ENCODE measurements at places on chromosomes 3 and 15. TPM values are rescaled to one million over a fixed set of nuclear protein-coding genes. Genes with fewer than 3 reads are reported as not detected.

- H3K36me3 ChIP-seq, result no peaks in the 10 kb centered on the region
- peak overlapping the region; percentile 99 for H3K27ac ChIP-seq
- peaks cover 40% of the 10 kb centered on the region for H3K4me1 ChIP-seq
- peak overlapping the region; percentile 98 for H3K4me3 ChIP-seq
These were observed 1.1 kb downstream of the CNBP start for GRCh38 chr3:129182390-129183185.

GRCh38 chr3:139016430-139017048, 4.2 kb downstream of the PRR23B start:
- peaks cover 6% of the 10 kb centered on the region for H3K36me3 ChIP-seq
- no peak overlapping the region for H3K27ac ChIP-seq

DNA sequence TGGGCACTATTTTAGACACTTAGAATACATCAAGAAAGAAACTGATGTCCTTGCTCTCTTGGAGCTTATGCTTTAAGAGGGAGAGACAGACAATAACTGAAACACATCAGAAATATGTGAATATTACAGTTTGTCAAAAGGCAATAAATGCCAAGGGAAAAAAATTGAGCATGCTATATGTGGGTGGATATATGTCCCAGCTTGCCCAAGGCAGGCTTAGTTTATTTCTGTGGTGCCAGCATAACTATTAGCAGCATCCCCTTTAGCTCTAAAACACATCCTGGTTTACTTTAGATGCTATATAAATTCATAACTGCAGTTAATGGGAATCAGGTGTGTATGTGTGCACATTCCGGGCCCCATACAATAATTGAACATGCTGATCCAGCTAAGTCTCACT, 191.2 kb upstream of the PDZRN3 start:
- H3K36me3 ChIP-seq, result peaks cover 6% of the 10 kb centered on the region
- no peaks in the 10 kb centered on the region for H3K4me1 ChIP-seq
- no peaks in the 10 kb centered on the region for H3K27me3 ChIP-seq
- DNase-seq, result no peak
- no peak overlapping the region for H3K4me3 ChIP-seq

GRCh38 chr3:130895690-130896488, 2.0 kb downstream of the ATP2C1 start:
- H3K4me1 ChIP-seq, result peaks cover 42% of the 10 kb centered on the region
- no peak overlapping the region for H3K27ac ChIP-seq
- H3K4me3 ChIP-seq, result peak overlapping the region; percentile 97
- no peaks in the 10 kb centered on the region for H3K27me3 ChIP-seq

- H3K27me3 ChIP-seq, result no peaks in the 10 kb centered on the region
- DNase-seq, result no peak
- peaks cover 5% of the 10 kb centered on the region for H3K4me1 ChIP-seq
- H3K4me3 ChIP-seq, result no peak overlapping the region
- H3K27ac ChIP-seq, result no peak overlapping the region
These were observed 103.5 kb downstream of the CBLB start for GRCh38 chr3:105765308-105765639.

GRCh38 chr3:159488602-159489001, 500.0 kb upstream of the IL12A start:
- H3K27ac ChIP-seq, result no peak overlapping the region
- H3K4me3 ChIP-seq, result no peak overlapping the region
- peaks cover 6% of the 10 kb centered on the region for H3K36me3 ChIP-seq
- H3K27me3 ChIP-seq, result no peaks in the 10 kb centered on the region
- DNase-seq, result no peak
- H3K4me1 ChIP-seq, result no peaks in the 10 kb centered on the region

GRCh38 chr15:43509660-43510199, 7.7 kb upstream of the MAP1A start:
- no peak for DNase-seq
- peak overlapping the region; percentile 99 for H3K27ac ChIP-seq
- peak overlapping the region; percentile 95 for H3K4me3 ChIP-seq
- H3K4me1 ChIP-seq, result peaks cover 45% of the 10 kb centered on the region

- no peak overlapping the region for H3K27ac ChIP-seq
- H3K4me1 ChIP-seq, result no peaks in the 10 kb centered on the region
- no peak overlapping the region for H3K4me3 ChIP-seq
- H3K27me3 ChIP-seq, result no peaks in the 10 kb centered on the region
- H3K36me3 ChIP-seq, result no peaks in the 10 kb centered on the region
These were observed 27.3 kb downstream of the WDR49 start for GRCh38 chr3:167626490-167626889.

- no peak for DNase-seq
- no peaks in the 10 kb centered on the region for H3K36me3 ChIP-seq
- H3K4me3 ChIP-seq, result no peak overlapping the region
- H3K4me1 ChIP-seq, result peaks cover 13% of the 10 kb centered on the region
- no peak overlapping the region for H3K27ac ChIP-seq
These were observed 247.3 kb upstream of the KCNH8 start for GRCh38 chr3:18900994-18901393.

GRCh38 chr15:30984542-30984941, 6.9 kb downstream of the MTMR10 start:
- peak overlapping the region; percentile 5 for H3K4me3 ChIP-seq
- DNase-seq, result no peak
- peaks cover 8% of the 10 kb centered on the region for H3K36me3 ChIP-seq
- H3K27me3 ChIP-seq, result no peaks in the 10 kb centered on the region

DNA sequence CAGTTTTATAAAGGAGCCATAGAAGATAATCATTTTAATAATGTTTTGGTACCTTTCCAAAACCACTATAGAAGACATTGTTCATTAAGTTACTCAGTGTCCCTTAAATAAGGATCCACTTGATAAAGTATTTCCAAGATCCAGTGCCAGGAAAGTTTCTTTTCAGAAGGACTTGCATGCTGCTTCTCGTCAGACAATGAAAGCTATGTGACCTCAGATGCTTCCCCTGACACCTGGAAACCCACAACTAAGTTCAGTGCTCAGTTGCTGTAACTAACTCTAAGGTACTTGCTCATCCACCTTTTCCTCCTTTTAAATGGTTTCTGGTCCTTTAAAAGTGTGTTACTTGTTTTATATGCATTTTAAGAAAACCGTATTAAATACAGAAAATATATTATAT, 7.3 kb downstream of the SSR3 start:
- no peak overlapping the region for H3K27ac ChIP-seq
- H3K27me3 ChIP-seq, result no peaks in the 10 kb centered on the region
- no peak for DNase-seq

DNA sequence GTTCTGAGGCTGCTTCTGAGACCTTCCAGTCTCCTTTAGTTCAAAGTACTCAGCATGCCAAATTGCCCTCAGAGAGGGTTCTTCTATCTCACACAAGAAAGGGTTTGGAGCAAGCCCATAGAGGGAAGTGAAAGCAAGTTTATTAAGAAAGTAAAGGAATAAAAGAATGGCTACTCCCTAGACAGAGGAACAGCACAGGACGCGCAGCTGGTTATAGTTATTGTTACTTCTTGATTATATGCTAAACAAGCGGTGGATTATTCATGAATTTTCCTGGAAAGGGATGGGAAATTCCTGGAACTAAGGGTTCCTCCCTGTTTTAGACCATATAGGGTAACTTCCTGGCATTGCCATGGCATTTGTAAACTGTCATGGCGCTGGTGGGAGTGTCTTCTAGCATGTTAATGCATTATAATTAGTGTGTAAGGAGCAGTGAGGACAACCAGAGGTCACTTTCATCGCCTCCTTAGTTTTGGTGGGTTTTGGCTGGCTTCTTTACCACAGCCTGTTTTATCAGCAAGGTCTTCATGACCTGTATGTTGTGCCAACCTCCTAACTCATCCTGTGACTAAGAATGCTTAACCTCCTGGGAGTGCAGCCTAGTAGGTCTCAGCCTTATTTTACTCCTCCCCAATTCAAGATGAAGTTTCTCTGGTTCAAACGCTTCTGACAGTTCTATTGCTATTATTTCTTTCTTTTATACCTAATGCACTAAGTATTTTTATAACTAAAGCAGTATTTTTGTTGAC, 26.3 kb downstream of the SCN11A start:
- no peak for DNase-seq
- peaks cover 8% of the 10 kb centered on the region for H3K4me1 ChIP-seq
- no peak overlapping the region for H3K27ac ChIP-seq
- H3K27me3 ChIP-seq, result peaks cover 34% of the 10 kb centered on the region
- no peaks in the 10 kb centered on the region for H3K36me3 ChIP-seq

- no peak for DNase-seq
- no peaks in the 10 kb centered on the region for H3K36me3 ChIP-seq
- no peak overlapping the region for H3K27ac ChIP-seq
- H3K27me3 ChIP-seq, result peaks cover 72% of the 10 kb centered on the region
- no peak overlapping the region for H3K4me3 ChIP-seq
- H3K4me1 ChIP-seq, result peaks cover 8% of the 10 kb centered on the region
These were observed 691 bp downstream of the RHCG start for GRCh38 chr15:89495638-89496145.

GRCh38 chr3:132606085-132606484, 9.0 kb downstream of the ACKR4 start:
- no peak for DNase-seq
- no peak overlapping the region for H3K4me3 ChIP-seq
- no peak overlapping the region for H3K27ac ChIP-seq
- H3K36me3 ChIP-seq, result peaks cover 39% of the 10 kb centered on the region
- H3K27me3 ChIP-seq, result no peaks in the 10 kb centered on the region
- H3K4me1 ChIP-seq, result peaks cover 9% of the 10 kb centered on the region

- no peaks in the 10 kb centered on the region for H3K4me1 ChIP-seq
- no peaks in the 10 kb centered on the region for H3K36me3 ChIP-seq
- H3K27me3 ChIP-seq, result no peaks in the 10 kb centered on the region
- DNase-seq, result no peak
- H3K4me3 ChIP-seq, result no peak overlapping the region
These were observed 47.1 kb downstream of the OXSM start for GRCh38 chr3:25837038-25837437.

GRCh38 chr3:159989973-159990846, 1.6 kb downstream of the IL12A start:
- peaks cover 24% of the 10 kb centered on the region for H3K27me3 ChIP-seq
- DNase-seq, result no peak
- H3K36me3 ChIP-seq, result peaks cover 4% of the 10 kb centered on the region
- no peak overlapping the region for H3K27ac ChIP-seq
- H3K4me3 ChIP-seq, result peak overlapping the region; percentile 74

- no peak overlapping the region for H3K27ac ChIP-seq
- H3K36me3 ChIP-seq, result no peaks in the 10 kb centered on the region
- no peaks in the 10 kb centered on the region for H3K27me3 ChIP-seq
- no peak for DNase-seq
These were observed 23.9 kb downstream of the CHDH start for GRCh38 chr3:53822331-53822741.

GRCh38 chr15:32732574-32733157, 14.9 kb downstream of the GREM1 start:
- H3K36me3 ChIP-seq, result peaks cover 4% of the 10 kb centered on the region
- H3K27ac ChIP-seq, result no peak overlapping the region
- peaks cover 14% of the 10 kb centered on the region for H3K27me3 ChIP-seq
- H3K4me1 ChIP-seq, result peaks cover 15% of the 10 kb centered on the region

DNA sequence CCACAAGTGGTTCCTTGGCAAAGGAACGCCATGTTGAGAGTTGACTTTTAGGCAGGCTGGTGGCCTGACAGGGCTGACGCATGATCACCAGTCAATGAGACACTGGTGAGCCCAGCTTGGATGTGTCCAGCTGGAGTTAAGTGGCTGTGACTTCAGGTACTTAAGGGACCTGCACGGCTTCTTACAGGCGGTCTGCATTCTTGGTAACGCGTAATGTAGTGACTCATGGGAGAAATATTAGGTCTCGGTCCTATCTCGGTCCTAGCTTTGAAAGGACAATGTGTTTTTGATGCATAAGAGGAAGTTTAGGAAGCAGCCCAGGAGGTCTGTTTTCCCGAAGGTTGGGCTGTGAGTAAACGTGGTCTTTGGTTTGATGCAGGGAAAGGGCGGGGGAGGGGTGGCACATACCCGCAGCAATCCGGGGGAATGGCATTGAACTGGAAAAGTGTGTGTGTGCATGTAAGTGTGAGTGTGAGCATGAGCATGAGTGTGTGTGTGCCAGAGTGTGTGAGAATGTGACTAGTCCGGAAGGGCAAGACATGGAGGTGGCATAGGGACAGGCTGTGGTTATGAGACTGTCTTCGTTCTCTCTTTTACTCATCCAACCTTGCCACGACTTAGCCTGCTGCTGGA, 55.3 kb downstream of the FAM43A start:
- no peaks in the 10 kb centered on the region for H3K36me3 ChIP-seq
- peaks cover 10% of the 10 kb centered on the region for H3K4me1 ChIP-seq
- peak overlapping the region; percentile 86 for H3K27ac ChIP-seq
- peaks cover 46% of the 10 kb centered on the region for H3K27me3 ChIP-seq

DNA sequence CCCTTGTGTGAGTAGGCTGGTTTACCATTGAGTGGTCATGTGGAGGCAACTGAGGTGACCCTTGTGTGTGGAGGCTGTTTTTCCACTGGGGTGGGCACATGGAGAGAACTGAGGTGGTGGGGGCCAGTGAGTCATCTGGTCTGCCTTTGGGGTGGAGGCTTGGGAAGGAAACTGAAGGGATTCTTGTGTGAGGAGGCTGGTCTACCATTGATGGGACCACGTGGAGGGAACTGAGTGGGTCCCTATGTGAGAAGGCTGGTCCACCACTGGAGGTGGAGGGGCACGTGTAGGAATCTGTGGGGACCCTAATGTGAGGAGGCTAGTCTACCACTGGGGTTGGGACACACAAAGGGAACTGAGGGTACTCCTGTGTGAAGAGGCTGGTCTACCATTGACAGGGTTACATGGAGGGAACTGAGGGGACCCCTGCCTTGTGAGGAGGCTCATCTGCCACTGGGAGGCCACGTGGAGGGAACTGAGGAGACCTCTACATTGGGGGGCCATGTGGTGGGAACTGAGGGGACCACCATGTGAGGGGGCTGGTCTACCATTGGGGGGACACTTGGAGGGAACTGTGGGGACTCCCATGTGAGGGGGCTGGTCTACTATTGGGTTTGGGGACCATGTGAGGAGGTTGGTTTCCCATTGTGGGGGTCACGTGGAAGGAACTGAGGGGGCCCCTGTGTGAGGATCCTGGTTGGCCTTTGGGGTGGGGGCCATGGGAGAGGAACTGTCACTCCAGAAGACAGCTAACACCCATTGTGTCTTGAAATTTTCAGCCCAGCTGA, 164.5 kb downstream of the WNT7A start:
- H3K36me3 ChIP-seq, result peaks cover 7% of the 10 kb centered on the region
- peaks cover under 1% of the 10 kb centered on the region for H3K27me3 ChIP-seq
- H3K27ac ChIP-seq, result no peak overlapping the region
- DNase-seq, result no peak

Gene CYP8B1
- not detected for total RNA-seq

Gene NME9
- 0.79 TPM for total RNA-seq

Gene MUC20
- 2.3 TPM for total RNA-seq

Gene PRR20G
- total RNA-seq, result not detected

Gene HYAL1
- 2.5 TPM for total RNA-seq

Gene UPK1B
- not detected for total RNA-seq

Gene ANKUB1
- not detected for total RNA-seq

Gene LOXL1
- total RNA-seq, result 17.3 TPM

Gene SEMA7A
- total RNA-seq, result 14.4 TPM

Gene GOLGA8H
- 2.1 TPM for total RNA-seq

Gene ZNF80
- total RNA-seq, result not detected

Gene TFDP2
- 64.5 TPM for total RNA-seq

Gene TF
- 0.98 TPM for total RNA-seq

Gene CHRNA7
- total RNA-seq, result 9.5 TPM

Gene ITGB5
- total RNA-seq, result 81.9 TPM

Gene TMEM207
- not detected for total RNA-seq

Gene CCR4
- not detected for total RNA-seq

Gene SLC25A26
- total RNA-seq, result 13.4 TPM

Gene ATP2C1
- total RNA-seq, result 66.8 TPM
